Caco-2 (cell line): ENCODE measurements at places on chromosomes 4 and X.

DNA sequence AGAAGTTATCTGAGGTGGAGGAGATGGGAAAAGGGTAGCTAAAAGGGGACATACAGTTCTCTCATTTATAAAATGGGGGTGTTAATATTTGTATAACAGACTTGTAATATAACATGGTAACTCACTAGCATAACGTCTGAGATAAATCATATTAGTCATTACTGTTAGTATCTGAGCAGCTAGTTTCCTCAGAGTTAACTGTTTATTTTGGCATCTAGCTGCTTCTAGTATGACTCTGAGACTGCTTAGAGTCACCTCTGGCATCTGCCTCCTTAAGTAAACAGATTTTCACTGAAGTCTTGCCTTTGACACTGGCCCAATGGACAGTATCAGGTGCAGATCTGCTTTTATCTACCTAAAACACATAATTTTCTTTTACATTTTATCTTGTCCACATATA, 58.1 kb downstream of the SLC30A9 start:
- H3K4me1 ChIP-seq: no peaks in the 10 kb centered on the region
- H3K36me3 ChIP-seq: no peaks in the 10 kb centered on the region
- H3K4me3 ChIP-seq: no peak overlapping the region
- no peak overlapping the region for H3K27ac ChIP-seq

DNA sequence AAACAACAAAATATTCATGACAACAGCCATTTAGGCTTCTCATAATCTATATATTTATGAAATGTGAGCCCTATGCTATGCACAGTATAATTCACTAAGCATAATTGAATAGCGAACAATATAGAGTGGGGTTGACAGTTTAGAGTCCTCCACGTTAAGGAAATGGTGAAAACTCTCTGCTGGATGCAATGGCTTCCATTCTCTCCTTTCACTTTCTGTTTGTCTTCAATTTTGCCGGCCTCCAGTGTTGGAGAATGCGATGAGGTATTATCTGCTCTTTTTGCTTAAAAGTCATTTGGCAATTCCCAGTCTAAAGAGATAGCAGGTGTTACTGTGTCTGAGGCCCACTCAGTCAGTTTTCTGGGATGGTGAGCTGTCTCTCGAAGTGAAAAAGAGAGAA, 52.1 kb downstream of the NPY5R start:
- H3K36me3 ChIP-seq: no peaks in the 10 kb centered on the region
- no peak overlapping the region for H3K27ac ChIP-seq
- DNase-seq: no peak
- no peak overlapping the region for H3K4me3 ChIP-seq

DNA sequence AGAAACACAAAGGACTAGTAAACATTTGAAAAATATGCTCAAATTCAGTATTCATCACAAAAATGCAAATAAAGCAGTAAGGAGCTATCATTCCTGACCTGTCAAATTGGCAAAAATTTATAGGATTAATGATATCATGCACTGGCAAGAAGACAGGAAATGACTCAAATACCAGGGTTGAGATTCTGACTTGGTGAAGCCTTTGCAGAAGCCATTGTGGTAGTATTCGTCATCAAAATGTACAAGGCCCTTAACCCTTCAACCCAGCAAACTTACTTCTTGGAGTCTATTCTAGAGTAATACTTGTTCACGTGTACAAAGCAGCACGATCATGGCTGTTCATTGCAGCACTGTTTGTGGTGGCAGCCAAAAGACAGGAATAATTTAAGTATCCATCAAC, 132.4 kb downstream of the ENOX2 start:
- no peak overlapping the region for H3K27ac ChIP-seq
- H3K36me3 ChIP-seq: no peaks in the 10 kb centered on the region
- H3K4me3 ChIP-seq: no peak overlapping the region
- H3K4me1 ChIP-seq: no peaks in the 10 kb centered on the region
- H3K27me3 ChIP-seq: no peaks in the 10 kb centered on the region
- no peak for DNase-seq

DNA sequence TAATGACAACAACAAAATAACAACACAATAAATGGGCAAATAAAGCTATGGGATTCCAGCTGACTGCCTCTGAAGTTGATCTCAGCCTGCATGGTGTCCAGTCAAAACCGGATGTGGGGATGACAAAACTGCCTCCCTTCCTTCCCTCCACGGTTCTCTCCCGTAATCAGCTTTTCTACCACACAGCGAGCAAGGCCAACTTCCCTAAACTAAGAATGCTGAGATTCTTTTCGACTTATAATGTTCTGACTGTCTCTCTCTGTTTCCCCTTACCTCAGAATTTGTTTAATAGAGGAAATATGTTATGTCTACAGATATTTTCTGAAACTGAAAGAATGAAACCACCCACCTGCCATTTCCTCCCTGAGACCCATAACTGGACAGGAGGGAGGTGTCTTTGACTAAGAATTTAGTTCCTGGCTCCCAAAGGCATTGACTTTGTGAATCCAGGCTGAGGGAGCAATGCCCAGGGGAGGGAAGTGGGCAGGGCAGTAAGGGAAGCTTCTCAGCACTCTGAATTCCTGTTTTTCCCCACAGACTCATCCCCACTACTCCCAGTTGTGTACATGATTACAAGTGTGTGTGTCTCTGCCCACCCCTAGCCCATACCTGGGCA, 1.0 kb upstream of the TLR1 start:
- no peaks in the 10 kb centered on the region for H3K27me3 ChIP-seq
- no peak overlapping the region for H3K4me3 ChIP-seq

- no peaks in the 10 kb centered on the region for H3K4me1 ChIP-seq
- H3K36me3 ChIP-seq: no peaks in the 10 kb centered on the region
Observed at GRCh38 chr4:33780952-33781791, 2463.1 kb downstream of the ARAP2 start.

DNA sequence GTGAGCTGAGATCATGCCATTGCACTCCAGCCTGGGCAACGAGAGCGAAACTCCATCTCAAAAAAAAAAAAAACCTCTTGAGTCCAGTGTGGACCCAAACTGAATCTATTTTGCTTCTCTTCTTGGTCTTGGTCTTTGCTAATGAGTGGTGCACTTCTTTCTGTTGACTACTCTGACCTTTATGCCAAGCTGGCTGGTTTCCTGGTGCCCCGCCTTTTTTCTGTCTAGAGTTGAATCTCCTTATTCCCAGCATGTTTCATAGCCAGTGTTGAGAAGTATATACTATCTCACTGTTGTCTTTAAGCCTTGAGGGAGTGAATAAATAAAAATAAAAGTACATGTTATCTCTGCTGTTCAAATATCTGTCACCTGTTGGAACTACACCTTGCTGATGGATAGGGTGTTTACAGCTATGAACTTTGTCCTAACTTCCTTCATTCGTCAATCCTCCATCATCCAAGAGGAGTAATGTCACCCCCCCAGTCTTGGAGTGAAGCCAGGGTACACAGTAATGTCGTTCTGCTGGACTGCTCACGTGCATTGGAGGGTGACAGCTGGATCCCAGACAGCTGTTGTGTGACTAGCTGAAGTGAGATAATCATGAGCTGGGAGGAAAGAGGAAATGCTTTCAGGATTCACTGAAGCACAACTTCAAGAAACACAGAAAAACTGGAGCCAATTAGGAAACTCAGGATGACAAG, 99.3 kb upstream of the PRKG2 start:
- DNase-seq: peak; percentile 49
- peaks cover 16% of the 10 kb centered on the region for H3K4me1 ChIP-seq
- no peaks in the 10 kb centered on the region for H3K27me3 ChIP-seq
- no peak overlapping the region for H3K27ac ChIP-seq
- H3K4me3 ChIP-seq: no peak overlapping the region
- H3K36me3 ChIP-seq: no peaks in the 10 kb centered on the region

DNA sequence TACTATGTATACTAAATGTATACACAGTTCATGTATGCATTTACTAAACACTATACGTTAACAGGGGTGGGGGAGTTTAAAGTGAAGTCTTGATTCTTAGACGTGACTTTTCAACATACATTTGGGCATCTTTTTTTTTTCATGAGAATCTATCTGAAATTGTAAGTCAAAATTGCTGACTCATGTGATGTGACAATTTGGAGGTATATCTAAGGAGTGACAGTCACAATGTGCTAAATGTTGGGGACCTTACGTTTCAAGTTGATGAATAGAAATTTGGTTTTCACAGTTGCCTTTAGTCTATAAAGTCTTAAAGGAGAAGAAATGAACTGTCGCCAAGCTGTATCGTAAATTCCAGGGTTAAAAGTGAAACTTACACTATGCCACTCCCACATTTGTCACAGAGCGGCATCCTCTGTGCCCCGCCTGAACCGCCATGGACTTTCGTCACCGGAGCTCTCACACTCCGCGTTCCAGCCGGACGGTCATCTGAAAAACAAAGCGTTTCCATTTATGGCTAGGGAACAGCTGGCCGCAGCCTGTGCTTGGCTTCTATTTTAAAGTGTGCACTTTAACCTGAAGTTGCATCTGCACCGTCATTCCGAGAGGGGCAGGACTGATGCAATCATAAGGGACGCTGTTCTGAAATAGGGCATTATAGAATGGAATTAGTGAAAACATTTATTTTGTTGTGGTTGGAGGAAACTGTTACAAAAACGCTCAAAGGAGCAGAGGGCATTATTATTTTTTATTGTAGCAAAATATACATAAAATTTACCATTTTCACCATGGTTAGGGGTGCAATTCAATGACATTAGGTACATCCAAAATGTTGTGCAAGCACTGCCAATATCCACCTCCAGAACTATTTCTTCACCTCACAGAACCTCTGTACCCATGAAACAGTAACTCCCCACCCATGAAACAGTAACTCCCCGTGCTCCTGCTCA, 30.9 kb downstream of the PDLIM3 start:
- H3K27me3 ChIP-seq: no peaks in the 10 kb centered on the region
- H3K27ac ChIP-seq: peak overlapping the region; percentile 86
- no peaks in the 10 kb centered on the region for H3K36me3 ChIP-seq
- H3K4me3 ChIP-seq: peak overlapping the region; percentile 26

- no peaks in the 10 kb centered on the region for H3K4me1 ChIP-seq
- DNase-seq: no peak
- H3K27me3 ChIP-seq: no peaks in the 10 kb centered on the region
- H3K27ac ChIP-seq: no peak overlapping the region
- H3K36me3 ChIP-seq: no peaks in the 10 kb centered on the region
Observed at GRCh38 chr4:38163216-38164006, 203.2 kb downstream of the PTTG2 start.

DNA sequence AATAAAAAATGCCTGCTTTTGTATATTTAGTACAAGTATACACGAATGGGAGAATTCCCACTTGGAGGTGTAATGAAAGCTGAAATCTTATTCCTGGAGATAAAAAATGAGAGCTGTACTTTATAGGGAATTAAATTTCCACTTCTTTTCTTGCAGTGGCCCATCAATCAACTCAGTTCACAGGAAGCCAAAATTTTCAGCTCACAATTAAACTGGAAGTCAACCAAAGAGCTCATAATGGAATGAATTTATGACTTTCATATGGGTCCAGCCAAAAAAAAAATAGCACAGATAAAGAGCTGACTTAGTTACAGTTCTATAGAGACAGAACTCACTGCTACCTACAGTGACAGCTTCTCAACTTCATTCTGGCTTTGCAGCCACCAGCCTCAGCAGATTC, 115.2 kb upstream of the TBC1D9 start:
- H3K4me3 ChIP-seq: no peak overlapping the region
- H3K27me3 ChIP-seq: no peaks in the 10 kb centered on the region
- no peaks in the 10 kb centered on the region for H3K36me3 ChIP-seq
- H3K27ac ChIP-seq: no peak overlapping the region

GRCh38 chr4:79862821-79863220, 210.2 kb downstream of the ANTXR2 start:
- no peaks in the 10 kb centered on the region for H3K4me1 ChIP-seq
- H3K27me3 ChIP-seq: no peaks in the 10 kb centered on the region
- no peaks in the 10 kb centered on the region for H3K36me3 ChIP-seq
- no peak overlapping the region for H3K4me3 ChIP-seq

GRCh38 chrX:40267334-40268187, 169.8 kb upstream of the BCOR start:
- H3K4me1 ChIP-seq: peaks cover 8% of the 10 kb centered on the region; the same call in 1 of the 2 replicates
- H3K4me3 ChIP-seq: peak overlapping the region; percentile 52
- H3K27ac ChIP-seq: peak overlapping the region; percentile 34
- no peaks in the 10 kb centered on the region for H3K27me3 ChIP-seq
- H3K36me3 ChIP-seq: no peaks in the 10 kb centered on the region
- DNase-seq: no peak

- no peaks in the 10 kb centered on the region for H3K36me3 ChIP-seq
- no peaks in the 10 kb centered on the region for H3K4me1 ChIP-seq
- H3K27ac ChIP-seq: no peak within 1 kb of the TSS
- H3K27me3 ChIP-seq: no peaks in the 10 kb centered on the region
Observed at GRCh38 chrX:8731559-8732395, at the start of gene ANOS1. Gene ANOS1 (minus strand): TSS chrX:8732137. CDS start chrX:8732036, 101 bp downstream.

GRCh38 chr4:183260491-183261151, 59.5 kb downstream of the CLDN22 start:
- no peak overlapping the region for H3K27ac ChIP-seq
- no peak overlapping the region for H3K4me3 ChIP-seq
- H3K36me3 ChIP-seq: peaks cover 7% of the 10 kb centered on the region
- DNase-seq: peak; percentile 39
- no peaks in the 10 kb centered on the region for H3K27me3 ChIP-seq

- no peak overlapping the region for H3K27ac ChIP-seq
- no peak for DNase-seq
- no peaks in the 10 kb centered on the region for H3K27me3 ChIP-seq
- H3K36me3 ChIP-seq: no peaks in the 10 kb centered on the region
- no peak overlapping the region for H3K4me3 ChIP-seq
Observed at GRCh38 chr4:95431678-95432077, 117.1 kb downstream of the UNC5C start.

GRCh38 chr4:3223956-3224748, 24.8 kb upstream of the MSANTD1 start:
- H3K27ac ChIP-seq: no peak overlapping the region
- no peaks in the 10 kb centered on the region for H3K4me1 ChIP-seq
- no peak for DNase-seq

DNA sequence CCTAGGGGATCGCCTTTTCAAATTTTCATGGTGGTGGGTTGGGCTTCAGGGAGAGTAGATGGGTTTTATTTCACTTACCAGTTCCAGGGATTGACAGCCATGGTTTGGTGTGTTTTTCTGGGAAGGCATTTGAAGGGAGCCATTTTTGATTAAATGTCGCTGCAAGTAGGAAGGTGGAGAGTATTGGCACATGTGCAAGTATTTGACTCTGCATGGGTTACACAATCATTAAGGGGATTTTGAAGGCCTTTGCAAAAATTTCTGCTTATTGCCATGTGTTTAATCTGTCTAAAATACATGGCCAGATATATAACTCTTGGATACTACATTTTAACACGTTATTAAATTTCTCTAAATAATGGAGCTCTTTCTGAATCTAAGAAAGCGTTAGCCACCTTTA, 55.1 kb downstream of the GPAT3 start:
- H3K27me3 ChIP-seq: no peaks in the 10 kb centered on the region
- H3K4me3 ChIP-seq: no peak overlapping the region
- no peaks in the 10 kb centered on the region for H3K4me1 ChIP-seq

DNA sequence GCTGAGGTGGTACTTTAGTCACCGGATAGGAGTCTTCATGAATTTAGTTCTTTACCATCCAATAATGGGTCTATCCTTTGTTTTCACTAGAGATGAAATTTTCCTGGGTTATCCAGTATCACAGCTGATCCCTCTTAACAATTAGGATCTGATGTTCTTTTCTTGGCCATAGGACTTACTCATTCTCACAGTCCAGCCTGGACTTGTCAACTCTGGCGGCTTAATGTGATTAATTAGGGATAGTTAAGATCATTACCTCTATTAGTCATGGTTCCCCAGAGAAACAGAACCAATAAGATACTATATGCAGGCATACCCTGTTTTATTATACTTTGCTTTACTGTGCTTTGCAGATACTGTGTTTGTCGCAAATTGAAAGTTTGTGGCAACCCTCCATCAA, 272.7 kb upstream of the FAT4 start:
- no peak overlapping the region for H3K27ac ChIP-seq
- H3K4me1 ChIP-seq: no peaks in the 10 kb centered on the region
- no peak overlapping the region for H3K4me3 ChIP-seq
